A549 treated with Mapracorat at 1 μM for 4 hours (cell line): ENCODE measurements at places on chromosomes 1 and 21. TPM values are rescaled to one million over a fixed set of nuclear protein-coding genes. Genes with fewer than 3 reads are reported as not detected.

Gene CLDN17
- total RNA-seq, result not detected in 5 replicates

Gene C1orf185
- not detected in 5 replicates for total RNA-seq

Gene KCNH1
- total RNA-seq, result 2.0 to 2.2 TPM (median 2.1 TPM) in 5 replicates

Gene SPOCD1
- 3.3 to 4.5 TPM (median 3.8 TPM) in 5 replicates for total RNA-seq

Gene MPZ
- total RNA-seq, result 0.09 to 0.43 TPM (median 0.27 TPM) in 4 of 5 replicates, not detected in the other

Gene SNX7
- 22.9 to 40.8 TPM (median 23.9 TPM) in 5 replicates for total RNA-seq

Gene TSPEAR
- not detected in 5 replicates for total RNA-seq
